Calu3 (cell line): ENCODE measurements at places on chromosomes 13 and 19. TPM values are rescaled to one million over a fixed set of nuclear protein-coding genes. Genes with fewer than 3 reads are reported as not detected.

- no peak for DNase-seq
These were observed 114.2 kb upstream of the RXFP2 start for GRCh38 chr13:31625115-31625514.

DNA sequence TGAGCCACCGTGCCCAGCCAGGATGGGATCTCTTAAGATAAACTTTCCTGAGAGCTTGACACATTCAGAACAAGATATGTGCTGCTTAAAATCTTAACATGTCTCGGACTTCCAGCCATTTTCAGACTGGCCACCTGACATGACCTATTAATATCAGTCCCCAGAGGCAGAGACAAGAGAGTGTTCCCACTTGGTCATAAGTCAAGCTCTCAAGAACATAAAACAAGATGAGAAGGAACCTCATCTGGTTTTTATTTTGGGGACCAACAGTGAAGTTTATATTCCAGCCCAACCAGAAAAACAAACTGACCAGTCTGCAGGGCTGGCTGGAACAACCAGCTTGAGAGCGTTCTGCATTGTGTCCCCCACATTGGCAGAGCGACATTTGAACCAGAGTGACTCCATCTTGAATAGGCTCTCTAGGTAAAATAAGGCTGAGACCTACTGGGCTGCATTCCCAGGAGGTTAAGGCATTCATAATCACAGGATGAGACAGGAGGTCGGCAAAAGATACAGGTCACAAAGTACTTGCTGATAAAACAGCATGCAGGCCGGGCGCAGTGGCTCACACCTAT, 21.8 kb upstream of the PLEKHF1 start:
- no peak for DNase-seq

DNA sequence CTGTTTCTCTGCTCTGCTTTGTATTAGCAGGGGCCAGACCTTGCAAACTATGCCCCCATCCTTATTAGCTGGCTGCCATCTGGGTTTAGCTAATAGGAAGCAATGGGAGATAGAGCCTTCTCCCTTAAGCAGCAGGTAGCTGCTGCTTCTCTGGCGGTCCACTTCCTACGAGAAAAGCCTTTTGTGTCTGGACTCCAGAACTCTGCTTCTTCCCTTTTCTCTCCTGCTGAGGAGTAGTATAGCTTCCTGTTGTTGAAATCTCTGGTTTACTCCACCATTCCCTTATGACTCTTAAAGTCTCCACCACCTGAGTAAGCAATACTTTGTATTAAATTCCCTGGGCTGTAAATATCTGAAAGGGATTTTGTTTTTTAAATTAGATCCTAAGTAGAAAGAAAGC, 147.1 kb downstream of the DNAJC15 start:
- no peak for DNase-seq

- no peak for DNase-seq
These were observed 825.6 kb downstream of the SLITRK6 start for GRCh38 chr13:84973661-84974060.

GRCh38 chr19:42450314-42450934, 7.7 kb upstream of the CXCL17 start:
- DNase-seq = peak; percentile 85

DNA sequence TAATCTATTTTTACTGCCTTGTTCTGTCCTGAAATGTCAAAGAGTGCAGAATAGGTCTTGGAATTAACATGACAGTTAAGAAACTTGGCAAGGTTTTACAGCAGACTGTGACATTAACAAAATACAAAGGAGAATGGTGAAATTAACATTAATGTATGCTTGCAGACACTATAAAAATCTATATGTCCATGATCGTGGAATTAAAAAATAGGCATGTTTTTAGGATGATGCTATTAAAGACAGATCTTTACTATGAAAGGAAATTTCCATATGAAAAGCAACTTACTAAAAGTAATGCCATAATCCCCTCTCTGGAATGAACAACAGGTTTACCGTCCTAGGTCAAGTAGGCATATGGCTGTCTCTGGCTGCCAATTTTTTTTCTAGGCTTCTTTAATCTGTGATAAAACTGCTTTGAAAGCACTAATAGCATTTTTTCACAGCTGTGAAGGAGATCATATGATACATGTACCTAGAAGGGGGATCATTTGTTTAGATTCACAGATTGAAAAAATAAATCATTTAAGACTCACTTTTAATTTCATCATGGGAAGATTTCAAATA, 291.5 kb downstream of the ZNF536 start:
- DNase-seq = no peak

DNA sequence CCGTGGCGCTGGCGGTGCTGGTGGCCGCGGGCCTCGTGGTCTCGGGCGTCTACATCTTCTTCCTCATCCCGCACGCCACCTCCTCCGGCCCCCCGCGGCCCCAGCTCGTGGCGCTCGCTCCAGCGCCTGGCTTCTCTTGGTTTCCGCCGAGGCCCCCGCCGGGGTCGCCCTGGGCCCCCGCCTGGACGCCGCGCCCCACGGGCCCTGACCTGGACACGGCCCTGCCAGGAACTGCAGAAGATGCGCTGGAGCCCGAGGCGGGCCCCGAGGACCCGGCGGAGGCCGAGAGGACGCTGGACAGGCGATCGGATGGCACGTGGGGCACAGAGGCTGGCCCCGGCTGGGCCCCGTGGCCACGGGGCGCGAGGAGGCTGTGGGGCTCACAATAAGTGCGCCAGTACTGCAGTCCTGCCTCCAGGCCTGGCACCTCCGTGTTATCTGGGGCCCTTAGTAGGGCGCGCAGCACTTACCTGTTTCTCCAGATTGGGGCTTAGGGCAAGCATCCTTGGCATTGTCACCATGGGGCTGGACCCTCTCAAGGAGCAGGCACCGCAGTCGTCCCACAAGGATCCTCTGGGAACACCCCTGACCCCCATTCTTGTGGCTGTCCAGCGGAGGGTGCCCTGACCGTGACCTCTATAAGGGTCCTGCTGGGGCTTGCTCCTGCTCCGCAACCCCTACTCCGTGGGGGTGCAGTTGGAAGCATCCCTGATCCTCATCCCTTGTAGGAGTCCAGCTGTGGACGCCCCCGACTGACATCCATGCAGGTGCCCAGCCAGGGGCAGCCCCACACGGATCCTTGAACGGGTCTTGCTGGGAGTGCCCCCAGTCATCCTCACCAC, 1.5 kb downstream of the RNF225 start:
- no peak for DNase-seq

- DNase-seq = no peak
These were observed 605.1 kb upstream of the MIR17HG start for GRCh38 chr13:90742381-90742780.

- DNase-seq = no peak
These were observed 42.1 kb upstream of the UQCRFS1 start for GRCh38 chr19:29255006-29255405.

DNA sequence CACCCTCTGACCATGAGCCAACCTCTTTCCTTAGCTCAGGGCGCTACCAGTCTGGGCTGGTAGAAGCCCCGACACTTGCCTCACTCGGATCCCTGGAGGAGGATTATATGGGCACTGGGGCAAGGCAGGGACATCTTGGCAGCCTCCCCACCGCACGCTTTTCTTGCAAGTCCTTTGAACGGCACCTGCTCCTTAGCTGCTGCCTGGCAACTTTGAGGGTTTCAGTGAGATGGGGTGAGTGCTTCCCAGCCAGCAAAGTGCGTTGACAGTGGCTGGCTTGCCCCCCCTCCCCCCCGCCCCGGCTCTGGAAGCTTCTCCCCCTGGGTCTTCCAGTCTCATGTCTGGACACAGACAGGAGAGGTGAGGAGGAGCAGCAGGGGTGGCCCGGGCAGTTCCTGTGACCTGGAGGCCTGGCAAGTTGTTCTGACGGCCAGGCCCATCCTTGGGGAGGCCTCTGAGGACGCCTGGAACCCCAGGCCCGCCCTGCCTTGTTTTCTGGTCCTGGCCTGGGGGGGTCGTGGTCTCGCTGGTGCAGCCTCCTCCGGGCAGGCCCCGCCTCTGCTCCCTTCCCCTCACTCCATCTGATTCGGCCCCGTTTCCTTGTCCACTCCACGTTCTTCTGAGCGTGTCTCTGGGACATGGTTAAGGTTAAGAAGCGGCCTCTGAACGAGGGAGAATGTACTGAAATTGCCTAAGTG, 75.2 kb downstream of the ATP11A start:
- no peak for DNase-seq

DNA sequence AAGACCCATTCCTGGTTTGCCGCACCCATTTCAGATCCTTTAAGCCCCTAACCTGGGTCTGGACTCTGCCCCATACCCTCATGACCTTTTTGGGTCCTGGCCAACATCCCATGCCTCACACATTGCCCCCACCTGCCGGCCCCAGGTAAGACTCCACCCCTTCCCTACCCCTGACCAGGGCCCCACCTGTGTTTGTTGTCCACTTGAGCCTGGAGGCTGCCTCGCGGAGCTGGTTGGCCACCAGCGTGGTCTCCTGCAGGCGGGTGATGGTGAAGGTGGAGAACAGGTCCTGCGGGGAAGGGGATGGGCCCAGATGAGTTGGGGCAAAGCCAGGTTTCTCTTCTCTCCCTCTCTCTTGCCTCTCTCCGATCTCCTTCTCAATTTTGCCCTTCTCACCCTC, 19.5 kb downstream of the MAN2B1 start:
- DNase-seq = no peak

- no peak for DNase-seq
These were observed 21.8 kb downstream of the MTRF1 start for GRCh38 chr13:41241626-41242025.

DNA sequence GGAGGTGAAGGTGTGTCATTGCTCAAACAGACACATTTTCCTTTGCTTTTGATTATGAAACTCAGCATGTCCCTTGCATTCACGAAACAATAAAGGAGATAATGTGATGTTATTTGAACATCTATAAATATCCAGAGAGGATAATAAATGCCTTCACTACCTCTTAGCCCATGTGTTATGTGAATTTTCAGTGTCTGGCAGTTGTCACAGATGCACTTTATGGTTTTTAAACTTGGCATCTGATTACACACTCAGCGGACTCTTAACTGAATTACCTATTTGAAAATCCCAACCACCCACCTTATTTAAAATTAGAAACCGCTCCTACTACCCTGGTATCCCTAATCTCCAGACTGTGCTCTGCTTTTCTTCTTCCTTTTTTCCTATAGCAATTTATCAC, 254.2 kb downstream of the COG6 start:
- DNase-seq = no peak

- DNase-seq = no peak
These were observed 96.2 kb downstream of the SUCLA2 start for GRCh38 chr13:47904891-47905290.

GRCh38 chr19:22607653-22608430, 26.3 kb upstream of the ZNF492 start:
- no peak for DNase-seq

GRCh38 chr13:64471916-64472315, 2758.2 kb downstream of the PCDH9 start:
- no peak for DNase-seq

DNA sequence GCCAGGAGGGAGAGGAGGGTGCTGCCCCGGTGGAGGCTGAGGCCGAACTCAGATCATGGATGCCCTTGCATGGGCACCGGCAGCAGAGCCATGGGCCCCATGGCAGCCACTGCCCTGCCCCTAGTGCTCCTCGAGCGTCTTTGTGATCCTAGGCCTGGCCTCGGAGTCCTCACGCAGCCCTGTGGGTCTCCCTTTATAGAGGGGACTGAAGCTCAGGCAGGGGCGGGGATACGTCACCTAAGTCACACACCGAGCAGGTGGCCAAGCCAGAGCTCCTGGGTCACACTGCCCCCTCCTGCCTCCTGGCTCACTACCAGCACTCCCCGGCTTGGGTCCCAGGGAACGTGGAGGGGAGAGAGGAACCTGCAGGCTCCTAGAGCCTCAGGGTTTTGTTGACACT, 28.7 kb downstream of the DHX34 start:
- no peak for DNase-seq

DNA sequence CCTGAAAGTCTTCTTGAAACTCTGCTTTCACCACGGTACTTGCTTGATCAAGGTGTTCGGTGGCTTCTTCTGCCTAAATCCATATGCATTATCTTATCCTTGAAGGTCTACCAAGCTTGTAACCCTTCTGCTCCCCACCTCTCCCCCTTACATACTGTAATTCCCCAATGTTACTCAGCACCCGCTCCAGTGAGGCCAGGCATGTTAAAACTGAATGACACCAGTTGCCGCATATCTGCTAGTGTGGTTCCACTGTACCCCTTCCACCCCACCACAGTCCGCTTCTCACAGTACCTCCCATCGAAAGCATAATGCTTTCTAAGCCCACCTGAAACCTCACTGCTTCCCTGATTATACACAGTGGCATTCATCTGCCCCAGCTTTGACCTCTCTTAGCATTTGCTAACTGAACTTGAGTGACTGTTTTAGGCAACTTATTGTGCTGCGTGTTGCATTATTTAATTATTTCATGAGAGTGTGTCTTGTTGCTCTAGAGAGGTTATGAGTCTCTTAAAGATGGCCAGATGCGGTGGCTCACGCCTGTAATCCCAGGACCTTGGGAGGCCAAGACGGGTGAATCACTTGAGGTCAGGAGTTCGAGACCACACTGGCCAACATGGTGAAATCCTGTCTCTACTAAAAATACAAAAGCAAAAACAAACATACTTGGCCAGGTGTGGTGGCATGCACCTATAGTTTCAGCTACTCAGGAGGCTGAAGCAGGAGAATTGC, 87.6 kb upstream of the MBNL2 start:
- no peak for DNase-seq

DNA sequence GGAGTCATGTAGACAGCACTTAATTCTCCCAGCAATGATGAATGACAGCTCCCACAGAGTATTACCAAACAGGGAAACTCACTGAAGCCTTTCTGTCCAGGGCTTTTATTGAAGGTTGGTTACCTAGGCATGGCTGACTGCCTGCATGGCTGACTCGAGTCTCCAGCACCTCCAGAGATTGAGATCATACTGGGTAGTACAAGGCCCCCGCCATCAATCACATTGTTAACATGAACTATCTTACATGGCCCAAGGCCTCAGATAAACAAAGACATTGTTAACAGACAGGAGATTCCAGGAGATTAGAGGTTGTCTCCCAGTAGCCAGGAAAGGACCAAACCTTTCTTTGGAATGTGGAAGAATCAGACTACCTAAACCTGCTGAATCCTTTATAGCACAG, 128.3 kb upstream of the LSM14A start:
- DNase-seq = no peak

Gene CLDND2
- total RNA-seq = 1.1 and 1.2 TPM in 2 replicates

Gene FIZ1
- 18.6 and 23.0 TPM in 2 replicates for total RNA-seq

Gene FGF9
- 0.32 TPM in 1 of 2 replicates, not detected in the other for total RNA-seq

Gene CCDC169
- total RNA-seq = not detected in 2 replicates

Gene KCNK6
- total RNA-seq = 3.6 and 4.2 TPM in 2 replicates

Gene ARHGAP35
- 84.8 and 87.8 TPM in 2 replicates for total RNA-seq

Gene NFIC
- total RNA-seq = 56.3 and 60.5 TPM in 2 replicates

Gene TUBGCP3
- total RNA-seq = 13.7 and 16.1 TPM in 2 replicates
